ENCODE measurements at places on chromosomes 4 and X.

DNA sequence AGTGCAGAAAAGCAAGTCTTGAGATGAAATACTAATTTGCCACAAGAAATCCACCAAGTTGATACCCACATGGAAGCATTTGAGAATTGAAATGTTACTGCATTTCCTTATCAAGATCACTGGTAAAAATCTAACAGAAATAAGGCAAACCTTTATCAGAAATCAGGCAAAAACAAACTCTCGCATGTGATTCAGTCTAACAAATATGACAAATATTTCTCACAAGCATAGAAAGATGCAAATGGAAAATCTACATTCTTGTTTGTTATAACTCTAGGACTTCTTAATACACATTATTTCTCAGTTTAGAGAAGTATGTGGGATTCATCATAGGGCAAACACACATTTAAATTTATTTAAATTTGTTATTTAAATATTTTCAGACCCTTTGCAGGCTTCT, 52.9 kb downstream of the TXK start:
- no peak for DNase-seq

- DNase-seq = peak; percentile 12
Measured at GRCh38 chrX:35016051-35016450, 73.5 kb downstream of the FAM47B start.

DNA sequence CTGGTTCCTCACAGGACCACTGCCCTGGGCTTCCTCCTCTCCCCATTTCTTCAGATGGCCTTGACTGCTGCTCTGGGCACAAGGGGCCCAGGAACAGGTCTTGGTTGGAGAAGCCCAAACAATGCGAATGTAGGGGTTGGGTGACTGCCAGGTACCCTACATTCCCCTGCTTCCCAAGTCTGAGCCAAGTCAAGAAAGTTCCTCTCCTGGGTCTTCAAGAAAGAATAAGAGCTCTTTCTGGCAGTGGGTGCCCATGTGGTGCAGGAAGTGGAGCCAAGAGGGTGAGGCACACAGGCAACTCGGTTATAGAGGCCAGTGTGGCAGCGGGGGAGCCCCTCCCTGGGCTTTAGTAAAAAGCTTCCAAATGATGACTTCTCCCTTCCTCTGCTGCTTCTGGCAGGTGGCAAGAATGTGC, 2.7 kb downstream of the SLC34A2 start:
- no peak for DNase-seq

DNA sequence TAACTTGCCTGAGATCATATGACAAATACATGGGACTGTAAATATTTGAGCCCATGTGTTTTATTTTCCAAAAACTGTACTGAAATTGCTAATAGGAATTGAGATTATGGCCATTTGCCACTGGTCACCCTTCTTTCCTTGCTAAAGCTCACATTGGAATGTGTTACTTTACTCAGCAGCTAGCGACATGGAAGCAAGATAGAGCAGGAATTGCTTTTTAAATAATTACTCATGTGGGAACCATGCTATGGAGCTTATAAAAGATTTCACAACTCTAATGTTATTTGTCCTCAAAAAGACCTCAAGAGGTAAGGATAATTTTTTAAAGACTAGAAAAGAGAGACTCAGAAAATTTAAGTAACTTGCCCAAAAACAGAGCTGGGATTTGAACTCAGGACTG, 48.8 kb upstream of the AFAP1 start:
- DNase-seq = no peak

DNA sequence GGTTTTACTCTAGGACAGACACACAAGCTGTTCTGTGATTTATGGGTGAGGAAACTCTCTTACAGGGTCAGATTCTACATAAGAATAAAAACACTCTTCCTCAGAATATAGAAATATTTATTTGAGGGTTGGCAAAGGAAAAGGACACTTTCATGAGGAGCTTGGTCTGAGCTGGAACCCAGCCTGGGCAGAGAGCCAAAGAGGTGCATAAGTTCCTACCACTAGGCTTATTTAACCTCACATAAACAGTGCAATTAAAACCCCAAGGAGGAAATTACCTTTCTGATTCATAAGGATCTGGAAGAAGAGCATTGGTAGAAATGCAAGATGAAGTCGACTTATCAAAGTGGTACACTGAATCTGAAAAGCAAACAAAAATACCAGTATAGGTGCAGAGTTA, 32.9 kb downstream of the SETD7 start:
- DNase-seq = no peak

- peak; percentile 5 for DNase-seq
Measured at GRCh38 chr4:59553063-59553720, 1646.9 kb upstream of the ADGRL3 start.

DNA sequence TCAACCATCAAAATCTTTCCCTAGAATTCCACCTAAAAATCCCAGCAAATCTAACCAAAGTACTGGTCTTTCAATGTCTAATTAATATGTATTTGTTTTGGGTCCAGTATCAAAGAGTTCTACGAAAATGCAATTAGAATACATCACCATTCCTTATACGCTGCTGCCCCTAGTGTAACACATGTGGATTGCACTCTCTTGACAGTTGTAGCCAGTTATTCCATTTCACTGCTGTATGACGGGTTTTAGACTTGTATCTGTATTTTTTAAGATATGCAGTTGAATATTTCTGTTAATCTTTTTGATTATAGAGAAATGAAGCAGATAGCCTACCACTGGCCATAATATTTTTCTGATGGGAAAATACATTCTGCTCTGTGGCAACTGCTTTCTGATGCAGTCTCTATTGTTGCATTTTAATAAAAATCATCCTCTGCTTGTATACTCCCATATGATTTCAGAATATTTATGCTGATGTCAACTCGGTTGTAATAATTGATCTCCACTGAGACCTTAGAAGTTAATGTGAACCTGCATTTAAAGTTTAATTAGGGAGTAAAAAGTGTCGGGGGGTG, 17.1 kb upstream of the PAGE2B start:
- no peak for DNase-seq

- no peak for DNase-seq
Measured at GRCh38 chrX:133783274-133783673, 202.1 kb downstream of the GPC3 start.

- no peak for DNase-seq
Measured at GRCh38 chr4:169039251-169039954, 29.3 kb upstream of the CBR4 start.

- no peak for DNase-seq
Measured at GRCh38 chr4:113943863-113944262, 35.6 kb downstream of the ARSJ start.

DNA sequence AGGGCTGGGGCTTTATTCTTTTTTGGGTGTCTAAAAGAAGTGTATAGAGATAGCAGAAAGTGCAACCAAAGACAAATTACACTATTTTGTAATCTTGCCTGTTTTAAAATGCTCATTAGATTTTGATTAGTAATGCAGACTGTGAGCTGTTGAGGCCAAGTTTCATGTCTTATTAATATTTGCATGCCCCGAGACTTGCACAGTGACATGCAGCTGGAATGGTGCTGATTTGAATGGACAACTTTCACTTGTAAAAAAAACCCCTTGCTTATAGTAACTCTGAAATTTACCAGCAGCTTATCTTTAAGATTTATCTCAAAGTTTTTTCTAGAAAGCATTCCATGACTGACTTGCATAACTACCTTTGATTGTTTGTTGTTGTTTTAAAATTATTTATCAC, 835.1 kb upstream of the IGFBP7 start:
- no peak for DNase-seq

- no peak for DNase-seq
Measured at GRCh38 chr4:2304877-2305561, 43.1 kb upstream of the MXD4 start.

DNA sequence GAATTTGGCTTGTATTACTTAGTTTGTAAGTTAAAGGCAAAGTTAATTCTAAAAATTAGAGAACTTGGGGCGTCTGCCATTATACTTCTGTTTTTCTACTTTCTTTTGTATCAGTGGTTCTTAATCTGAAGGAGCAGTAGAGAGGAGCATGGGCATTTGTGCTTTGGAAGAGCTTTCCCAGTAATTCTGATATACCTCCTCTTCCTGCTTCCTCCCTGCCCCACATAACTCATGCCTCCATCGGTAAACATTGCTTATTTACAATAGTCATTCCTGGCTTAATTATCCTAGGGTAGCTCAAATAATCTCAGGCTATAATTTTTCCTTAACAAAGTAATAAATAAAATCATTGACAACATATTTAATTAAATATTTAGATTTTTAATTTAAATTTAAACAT, 37.1 kb upstream of the SPARCL1 start:
- no peak for DNase-seq

DNA sequence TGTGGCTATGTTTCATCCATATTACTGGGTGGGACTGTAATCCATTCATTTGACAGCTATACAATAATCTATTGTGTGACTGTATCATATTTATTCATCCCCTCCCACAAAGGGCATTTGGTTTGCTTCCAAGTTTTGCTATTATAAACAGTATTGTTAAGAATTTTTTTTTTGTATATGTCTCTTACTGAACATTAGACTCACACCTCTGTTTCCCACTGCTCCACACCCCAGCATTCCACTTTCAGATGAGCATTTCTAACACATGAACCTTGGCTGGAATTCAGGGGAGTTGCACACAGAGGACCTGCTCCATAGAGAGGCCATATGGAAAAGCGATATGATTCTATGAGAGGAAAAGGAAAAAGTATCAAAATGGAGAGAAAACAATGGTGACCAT, 81.6 kb upstream of the DKK2 start:
- DNase-seq = no peak

DNA sequence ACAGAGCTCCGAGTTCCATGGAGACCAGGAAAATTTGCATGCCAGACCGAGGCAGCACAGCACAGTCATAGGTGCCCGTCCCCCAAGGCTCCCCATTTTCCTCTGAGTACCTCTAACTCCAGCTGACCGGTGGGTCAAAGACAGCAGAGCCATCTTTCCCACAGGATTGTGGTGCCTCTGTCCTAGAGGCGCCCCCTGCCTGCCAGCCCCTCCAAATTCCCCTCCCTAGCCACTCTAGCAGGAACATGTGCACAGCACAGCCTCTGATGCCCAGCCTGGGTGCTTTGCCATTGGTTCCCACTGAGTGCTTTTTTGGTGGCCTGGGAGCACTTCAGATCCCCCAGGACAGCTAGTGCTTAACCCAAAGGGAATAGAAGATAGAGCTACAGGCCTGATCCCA, 368.5 kb upstream of the PABPC5 start:
- no peak for DNase-seq

DNA sequence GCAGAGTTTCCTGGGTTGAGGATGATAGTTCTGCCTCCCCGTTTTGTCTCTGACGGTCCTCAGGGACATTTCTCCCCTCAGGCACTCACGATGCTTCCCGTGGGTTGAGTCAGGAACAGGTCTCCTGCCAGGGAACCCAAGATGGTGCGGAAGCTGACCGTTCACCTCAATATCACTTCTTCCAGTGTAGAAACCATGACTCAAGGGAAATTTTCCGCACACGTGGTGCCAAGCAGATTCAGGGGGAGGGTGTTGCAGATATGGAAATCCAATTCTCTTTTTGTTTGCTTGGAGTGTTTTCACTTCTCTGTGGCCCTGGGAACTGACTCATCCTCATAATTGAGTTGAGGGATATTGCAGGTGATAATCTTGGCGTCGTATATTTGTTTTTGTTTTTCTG, 46.7 kb downstream of the CXorf49B start:
- DNase-seq = no peak

DNA sequence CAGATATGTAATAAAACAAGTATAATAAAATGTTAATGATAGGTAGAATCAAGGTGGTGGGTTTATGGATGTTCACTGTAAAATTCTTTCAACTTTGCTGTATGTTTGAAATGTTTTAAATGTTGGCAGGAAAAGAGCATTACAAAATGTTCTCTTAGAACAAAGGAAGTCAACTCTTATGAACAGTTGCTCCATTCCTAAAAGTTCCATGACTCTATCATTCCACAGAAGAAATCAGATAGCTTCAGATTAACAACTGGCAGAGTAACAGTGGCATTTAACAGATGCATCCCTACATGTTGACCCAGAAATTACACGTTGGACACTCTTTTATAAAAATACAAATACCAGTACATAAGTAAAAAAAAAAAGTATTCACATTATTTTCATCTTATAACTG, 2023.7 kb downstream of the ARAP2 start:
- DNase-seq = no peak

- DNase-seq = peak; percentile 61
Measured at GRCh38 chr4:74206088-74206825, 48.3 kb downstream of the MTHFD2L start.

DNA sequence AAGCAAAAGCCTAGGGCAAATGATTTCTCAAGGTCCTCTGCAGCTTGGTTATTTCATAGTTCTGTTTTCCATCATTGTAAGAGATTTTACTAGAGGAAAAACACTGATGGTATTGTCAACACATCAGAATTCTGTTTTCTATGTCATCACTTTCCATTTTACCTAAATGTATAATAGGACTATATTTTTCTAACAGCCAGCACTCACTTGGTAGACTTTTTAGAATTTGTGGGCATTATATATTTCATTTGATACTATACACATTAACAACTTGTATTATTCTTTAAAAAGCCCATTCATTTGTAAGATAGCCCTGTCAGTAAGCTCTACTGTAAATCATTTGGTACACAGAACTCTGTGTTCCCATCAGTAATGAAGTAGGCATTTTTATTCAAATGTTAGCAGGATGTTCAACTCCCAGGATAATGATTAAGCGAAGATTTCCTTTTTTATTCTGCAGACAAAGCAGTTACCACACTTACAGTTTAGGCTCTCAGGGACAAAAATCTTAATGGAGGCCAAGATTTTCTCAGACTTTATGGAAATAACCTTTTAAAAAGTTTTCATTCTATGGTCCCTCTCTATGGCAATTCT, 143.6 kb upstream of the TEX13C start:
- DNase-seq = no peak

DNA sequence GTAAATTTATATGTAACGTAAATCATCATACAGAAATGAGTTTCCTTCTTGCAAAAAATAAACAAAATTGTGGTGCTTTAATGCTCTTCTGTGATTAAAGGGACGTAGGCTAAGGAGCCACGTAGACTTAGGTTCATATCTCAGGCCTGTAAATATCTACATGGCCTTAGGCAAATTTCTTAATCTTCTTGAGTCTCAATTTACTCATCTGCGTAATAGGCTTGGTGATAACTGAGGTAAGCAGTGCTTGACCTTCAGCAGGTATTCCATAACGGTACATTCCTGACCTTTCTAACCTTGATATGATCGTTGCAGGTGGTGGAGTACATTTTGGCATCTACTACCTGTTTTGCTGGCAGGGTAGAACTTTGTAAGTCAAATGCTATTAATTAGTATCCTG, 65.2 kb upstream of the TLR3 start:
- no peak for DNase-seq

DNA sequence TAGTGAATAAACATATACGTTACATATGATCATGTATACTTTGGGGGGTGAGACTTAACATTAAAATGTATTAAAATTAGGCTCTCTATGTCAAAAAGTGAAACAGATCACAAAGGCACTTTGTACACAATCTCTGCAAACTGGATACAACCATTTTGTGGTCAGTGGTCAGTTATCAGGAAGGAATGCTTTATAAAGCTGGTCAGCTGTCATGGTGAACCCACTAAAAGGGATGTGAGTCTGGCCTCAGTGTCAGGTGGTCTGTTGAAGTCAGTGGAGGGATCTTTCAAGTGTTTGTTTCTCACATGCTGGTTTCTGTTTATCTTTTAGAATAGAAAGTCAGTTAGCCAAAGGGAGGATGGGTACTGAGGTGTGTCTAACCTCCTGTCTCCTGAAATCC, 875.5 kb upstream of the INTU start:
- DNase-seq = no peak

GRCh38 chr4:49032440-49033161, 46.5 kb downstream of the CWH43 start:
- no peak for DNase-seq

Data from retinal pigment epithelial cell (primary cell).